ENCODE measurements at places on chromosomes 7 and 10.

GRCh38 chr7:84337429-84337828 lies 142.8 kb upstream of the SEMA3A start:
- no peak for DNase-seq

DNA sequence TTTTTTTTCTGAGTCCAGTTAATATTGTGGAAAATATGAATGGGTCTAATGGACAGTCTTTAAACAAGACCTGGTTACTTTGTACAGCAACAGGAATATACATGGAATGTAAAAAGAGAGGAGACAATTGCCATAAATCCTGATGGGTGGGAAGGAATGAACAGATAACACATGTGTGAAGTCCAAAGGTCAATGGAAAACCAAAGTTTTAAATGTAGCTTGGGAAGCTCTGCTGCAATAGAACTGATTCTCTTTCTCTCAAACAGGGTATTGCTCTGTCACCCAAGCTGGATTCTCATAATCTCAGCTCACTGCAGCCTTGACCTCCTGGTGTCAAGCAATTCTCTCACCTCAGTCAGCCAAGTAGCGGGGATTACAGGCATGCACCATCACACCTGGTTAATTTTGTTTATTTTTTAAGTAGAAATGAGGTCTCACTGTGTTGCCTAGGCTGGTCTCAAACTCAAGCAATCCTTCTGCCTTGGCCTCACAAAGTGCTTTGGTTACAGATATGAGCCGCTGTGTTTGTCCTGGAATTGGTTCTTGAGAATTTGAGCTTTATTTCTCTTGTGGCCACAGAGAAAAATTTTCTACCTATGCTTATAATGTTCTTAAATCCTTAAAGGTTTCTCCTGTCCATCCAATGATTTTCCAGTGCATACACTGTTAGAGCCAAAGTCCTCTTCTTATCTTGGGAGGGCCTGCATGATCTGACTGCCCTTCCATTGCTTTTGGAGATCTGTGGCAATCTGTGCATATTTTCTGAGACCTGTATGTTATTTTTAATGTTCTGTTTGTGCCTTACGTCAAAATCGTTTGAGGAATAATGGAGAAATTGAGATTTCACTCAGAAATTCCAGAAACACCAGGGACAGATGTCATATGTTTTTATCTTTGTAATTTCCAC lies 30.7 kb upstream of the ZNF92 start:
- DNase-seq = no peak

DNA sequence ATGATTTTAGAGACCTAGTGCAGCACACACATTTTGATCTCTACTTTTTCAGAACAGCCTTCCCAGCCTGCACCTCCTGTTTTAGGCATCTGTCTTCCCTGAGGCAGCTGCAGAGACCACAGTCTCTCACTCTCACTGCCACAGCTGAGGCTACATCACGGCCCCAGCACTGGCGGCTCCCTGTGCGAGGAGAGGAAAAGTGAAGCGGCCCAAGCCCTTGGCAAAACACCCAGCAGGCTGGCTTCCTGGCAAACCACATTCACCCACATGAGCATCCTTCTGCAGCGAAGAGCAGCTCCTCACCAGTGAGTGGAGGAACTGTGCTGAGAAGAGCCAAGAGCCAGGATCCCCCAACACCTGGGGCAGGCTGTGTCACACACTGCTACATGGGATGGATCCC lies 14.0 kb downstream of the HUS1 start:
- DNase-seq = no peak

DNA sequence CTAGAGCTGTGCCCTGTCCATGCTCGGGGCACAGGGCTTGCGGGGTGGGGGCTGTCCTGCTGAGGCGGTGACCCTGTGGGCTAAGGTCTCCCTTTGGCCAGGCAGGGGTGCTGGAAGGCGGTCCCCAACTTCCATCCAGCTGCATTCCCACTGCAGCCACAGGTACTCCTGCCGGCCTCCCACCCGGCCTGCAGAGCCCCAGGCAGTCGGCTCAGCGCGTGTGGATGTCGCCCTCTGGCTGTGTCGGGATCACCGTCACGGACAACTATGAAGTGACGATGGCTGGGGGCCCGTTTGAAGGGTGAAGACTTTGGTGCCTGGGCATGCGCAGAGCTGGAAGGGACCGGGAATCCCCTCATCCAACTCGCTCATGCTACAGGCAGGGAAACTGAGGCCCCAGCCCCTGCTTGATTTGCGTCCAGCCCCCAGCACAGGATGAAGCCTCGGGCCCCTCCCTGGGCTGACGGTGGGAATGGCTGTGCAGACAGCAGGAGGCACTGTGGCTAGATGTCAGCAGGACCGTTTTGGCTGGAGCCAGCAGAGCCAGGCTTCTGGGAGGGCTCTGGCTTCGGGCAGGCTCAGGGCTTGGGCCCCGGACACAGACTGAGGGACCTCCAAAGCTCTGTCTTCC lies 2.3 kb upstream of the TMEM184A start:
- DNase-seq = no peak

GRCh38 chr10:67296926-67297325 lies 371.1 kb downstream of the LRRTM3 start:
- no peak for DNase-seq

DNA sequence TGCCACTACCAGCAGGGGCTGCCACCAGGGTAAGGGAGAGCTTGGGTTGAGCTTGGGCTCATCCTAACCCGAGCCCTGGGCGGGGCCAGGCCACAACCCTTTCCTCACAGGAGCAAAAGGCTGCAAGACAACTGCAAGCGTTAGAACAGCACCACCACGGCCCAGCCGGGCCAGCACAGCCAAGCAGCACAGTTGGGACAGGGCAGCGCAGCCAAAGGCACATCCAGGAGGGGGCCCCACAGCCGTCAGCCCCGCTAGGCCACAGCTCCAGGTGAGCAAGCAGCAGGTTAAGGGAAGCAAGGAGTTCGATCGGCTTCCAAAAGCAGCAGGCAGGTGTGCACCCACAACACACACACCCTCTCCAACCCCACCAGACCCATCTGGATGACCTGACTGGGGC lies 7.0 kb upstream of the NDST2 start:
- DNase-seq = no peak

- DNase-seq = no peak
Observed at GRCh38 chr10:79072994-79073645, 4.4 kb downstream of the ZMIZ1 start.

GRCh38 chr7:77995717-77996116 lies 197.1 kb downstream of the PHTF2 start:
- no peak for DNase-seq

- DNase-seq = no peak
Observed at GRCh38 chr10:13728898-13729535, 142.3 kb downstream of the PRPF18 start.

DNA sequence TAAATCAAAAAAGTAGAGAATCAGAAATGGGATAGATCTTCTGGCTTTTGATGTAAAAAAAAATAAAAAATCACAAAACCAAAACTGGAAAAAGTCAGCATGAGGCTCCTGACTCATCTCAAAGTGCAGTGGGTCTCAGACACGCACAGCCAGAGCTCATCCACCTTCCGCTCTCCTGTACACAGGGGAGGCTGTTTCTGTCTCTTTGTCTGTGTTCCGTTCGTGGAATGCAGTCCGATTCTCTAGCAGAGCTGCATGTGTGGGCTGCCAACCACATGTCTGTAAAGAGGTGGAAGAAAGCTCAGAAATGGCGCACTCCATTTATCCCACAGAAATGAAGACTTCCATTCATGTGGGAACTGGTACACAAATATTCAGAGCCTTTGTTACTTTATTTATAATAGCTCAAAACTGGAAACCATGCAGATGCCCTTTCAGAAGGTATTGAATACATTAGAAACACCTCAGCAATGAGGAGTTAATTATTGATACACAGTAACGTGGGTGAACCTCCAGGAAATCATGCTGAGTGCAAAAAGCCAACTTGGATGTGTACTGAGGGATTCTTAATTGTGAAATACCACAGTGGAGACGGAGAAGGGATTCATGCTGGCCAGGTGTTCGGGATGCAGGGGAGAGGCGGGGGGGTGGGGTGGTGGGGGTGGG lies 123.3 kb downstream of the TRRAP start:
- no peak for DNase-seq

DNA sequence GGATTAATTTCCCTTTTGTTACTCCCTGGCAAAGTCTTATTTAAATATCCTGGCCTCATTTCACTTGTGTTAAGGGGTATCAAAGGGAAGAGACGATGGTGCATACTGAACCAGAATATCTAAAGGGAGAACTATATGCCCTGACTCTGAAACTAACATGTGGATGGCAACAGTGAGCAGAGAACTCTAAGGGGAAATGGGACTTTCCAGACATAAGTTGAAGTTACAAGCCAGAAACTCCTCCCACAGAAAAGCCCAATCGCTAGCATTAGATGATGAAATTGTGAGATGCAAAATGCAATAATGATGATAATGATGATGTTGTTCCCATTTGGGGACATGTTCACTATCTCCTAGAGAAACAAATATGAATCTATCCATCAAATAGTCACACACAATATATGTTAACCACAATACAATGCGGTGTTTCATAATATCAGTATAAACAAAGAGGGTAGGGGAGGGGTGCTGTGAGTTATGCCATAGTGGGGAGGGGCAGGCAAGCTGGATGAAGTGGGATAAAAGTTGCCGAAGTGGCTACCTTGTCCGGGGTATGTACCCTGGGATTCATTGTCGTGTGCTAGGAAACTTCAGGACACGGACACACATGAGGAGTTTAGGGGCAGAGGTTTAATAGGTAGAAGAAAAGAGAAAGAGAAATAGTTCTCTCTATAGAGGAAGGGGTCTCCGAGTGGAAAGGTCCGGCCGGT lies 37.1 kb downstream of the TMEM229A start:
- no peak for DNase-seq

DNA sequence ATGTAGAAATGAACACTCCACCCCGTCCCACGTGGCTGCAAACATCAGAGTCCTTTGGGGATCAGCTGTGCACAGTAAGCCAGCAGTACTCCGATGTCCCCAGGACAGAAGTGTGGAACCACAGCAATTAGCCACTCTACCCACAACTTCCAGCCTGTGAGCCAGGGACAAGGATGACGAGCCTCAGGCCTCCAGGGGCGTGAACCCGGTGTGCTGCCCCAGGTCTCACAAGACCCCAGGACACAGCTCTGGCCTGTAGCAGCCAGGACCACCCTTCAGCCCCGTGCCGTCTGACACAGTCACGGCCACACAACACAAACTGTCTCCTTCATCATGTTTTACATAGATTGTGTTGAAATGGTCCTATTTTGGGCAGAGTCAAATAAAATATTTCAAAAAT lies 113.0 kb upstream of the DIP2C start:
- DNase-seq = no peak

DNA sequence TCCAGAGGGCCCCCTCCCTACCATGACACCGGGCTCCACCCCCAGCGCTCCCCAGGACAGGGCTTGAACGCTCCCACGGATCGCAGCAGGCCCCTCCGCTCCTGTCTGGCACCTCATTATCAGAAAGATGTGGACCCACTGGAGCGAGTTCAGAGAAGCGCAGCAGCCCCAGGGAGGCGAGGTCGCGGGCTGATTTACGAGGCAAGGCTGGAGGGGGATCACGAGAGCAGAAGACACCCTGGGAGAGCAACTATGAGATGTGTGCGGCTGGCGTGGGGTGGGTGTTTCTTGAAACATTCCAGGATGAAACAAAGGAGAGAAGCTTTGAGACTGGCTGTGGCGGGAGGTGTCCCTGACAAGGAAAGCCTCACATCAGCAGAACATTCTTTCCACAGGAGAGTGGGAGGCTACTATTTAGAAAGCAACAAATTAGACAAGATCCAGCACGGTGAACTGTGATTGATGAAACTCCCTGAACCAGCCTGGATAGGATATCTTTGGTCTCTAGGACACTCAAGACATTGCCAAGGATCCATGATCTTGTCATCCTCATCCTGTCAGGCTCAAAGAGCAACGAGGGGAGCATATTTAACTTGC lies 66.0 kb downstream of the JCAD start:
- no peak for DNase-seq

DNA sequence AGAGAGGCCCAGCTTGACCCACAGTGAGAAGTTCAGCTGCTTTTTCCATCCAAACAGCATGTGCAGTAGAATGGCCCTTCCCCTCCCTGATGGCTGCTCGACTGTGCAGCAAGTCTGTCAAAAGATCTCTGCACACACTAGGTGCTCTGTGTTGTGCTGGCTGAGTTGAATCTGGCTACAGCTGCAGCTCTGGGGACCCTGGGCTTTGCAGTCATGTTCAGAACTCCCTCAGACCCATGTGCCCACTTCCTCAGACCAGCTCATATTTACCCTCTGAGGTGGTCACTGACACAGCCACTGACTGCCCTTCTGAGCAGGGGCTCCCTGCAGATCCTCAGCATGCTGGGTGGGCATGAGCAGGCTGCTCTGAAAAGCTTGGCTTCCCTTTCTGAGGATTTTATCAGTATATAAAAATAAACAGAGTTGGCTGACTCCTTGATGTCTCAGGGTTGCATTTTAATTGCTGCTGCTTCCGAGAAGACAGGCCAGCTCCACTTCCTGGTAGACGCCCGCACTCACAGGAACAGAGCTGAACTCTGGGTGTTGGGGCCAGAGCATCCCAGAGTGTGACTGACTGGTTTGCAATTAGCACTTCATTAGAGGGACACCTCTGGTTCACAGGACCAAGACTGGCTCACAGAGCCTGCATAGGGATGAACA lies 507.9 kb downstream of the RPS24 start:
- DNase-seq = no peak

- peak; percentile 70 for DNase-seq
Observed at GRCh38 chr10:26556748-26557640, 118.9 kb downstream of the APBB1IP start.

GRCh38 chr10:83881661-83882060 lies 257.6 kb upstream of the GHITM start:
- DNase-seq = no peak

DNA sequence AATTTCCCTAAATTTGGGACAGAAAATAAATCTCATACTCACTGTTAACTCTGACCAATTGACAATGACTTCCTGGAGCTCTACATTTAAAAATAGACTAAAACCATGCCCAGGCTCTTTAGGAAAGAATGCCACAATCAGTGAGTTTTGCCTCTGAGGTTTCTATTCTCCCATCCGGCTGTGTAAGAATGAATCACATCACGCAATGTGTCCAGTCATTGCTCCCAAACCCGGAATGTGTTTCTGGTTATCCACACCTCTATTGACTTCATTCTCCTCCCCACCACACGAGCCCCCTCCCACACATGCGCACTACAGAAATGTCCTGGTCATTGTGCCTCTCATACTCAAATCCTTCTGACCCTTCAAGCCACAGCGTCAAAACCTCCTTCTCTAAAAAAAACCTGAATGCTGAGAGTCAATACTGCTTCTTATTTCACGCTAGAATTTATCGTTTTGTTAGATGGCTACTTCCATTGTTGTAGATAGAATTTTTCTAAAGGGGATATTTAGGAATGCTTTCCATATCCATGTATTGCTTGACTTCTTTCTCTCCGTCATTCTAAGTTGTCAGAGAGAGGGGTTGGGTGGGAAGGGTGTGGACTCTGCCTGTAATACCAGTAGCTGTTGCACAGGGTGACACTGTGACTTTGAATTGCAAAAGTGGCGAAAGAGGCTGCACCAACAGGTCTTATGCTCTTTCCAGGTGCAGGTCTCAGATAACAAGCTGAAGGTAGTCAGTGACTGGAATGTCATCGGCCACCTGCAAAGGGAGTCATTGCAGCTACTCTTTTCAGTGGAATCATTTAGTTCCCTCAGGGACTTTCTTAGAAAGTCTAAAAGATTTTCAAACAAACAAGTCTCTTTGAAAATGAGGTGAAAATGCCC lies 356.6 kb downstream of the PAXIP1 start:
- DNase-seq = no peak

GRCh38 chr7:79414910-79415309 lies 38.6 kb downstream of the MAGI2 start:
- no peak for DNase-seq

All from T1000 (cell line).